ENCODE measurements at places on chromosomes 3 and 15.

DNA sequence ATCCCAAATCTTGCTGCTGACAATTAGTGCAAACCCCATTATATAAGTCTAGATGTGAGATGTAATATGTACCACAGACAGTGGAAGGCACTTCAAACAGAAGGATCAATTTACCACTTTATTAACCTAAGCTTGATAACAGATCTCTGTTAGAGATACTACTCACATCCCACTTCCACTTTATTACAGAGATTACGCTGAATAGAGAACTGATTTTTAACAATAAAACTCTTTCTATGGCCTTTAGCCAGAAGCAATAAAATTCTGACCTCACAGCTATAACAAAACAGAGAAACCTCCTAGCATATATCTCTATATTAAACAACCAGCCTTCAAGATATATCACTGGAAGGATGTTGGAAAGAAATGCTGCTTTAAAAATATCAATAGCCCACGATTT is 517.7 kb downstream of the MAGI1 start:
- no peak for DNase-seq

GRCh38 chr3:171753665-171754408 is 56.4 kb downstream of the PLD1 start:
- DNase-seq, result no peak

DNA sequence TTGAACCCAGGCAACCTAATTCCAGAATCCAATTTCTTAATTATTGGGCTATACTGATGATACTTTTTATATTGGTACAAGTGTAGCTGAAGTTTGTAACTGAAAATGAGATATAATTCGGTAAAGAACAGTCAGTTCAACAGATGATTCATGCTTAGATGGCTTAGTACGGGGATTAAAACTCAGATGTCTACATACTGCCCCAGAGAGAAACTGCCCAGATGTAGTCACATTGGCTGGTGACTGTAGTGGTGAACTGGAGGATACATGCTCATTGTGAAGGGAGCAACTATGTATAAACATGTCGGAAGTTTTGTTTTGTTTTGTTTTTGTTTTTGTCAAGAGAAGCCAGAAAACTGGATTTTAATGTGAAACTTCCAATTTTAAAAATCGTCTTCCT is 179.6 kb downstream of the ADAMTSL3 start:
- DNase-seq, result no peak

DNA sequence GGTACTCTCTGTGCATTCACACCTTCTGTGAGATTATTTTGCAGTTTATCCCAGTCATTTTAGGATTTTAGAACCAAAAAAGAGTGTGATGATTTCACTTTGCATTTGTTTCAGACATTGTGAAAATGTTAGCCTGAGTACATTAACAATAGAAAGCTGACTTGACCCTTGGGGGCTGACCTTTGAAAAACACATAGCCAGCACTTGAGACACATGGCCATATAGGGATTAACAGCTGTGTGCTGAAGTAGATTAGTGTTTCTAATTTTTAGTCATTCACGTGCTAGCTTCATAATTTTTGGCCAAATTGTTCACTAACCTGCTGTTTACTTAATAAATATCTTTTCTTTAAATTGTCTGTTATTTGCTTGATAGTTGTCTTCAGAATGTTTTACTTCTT is 3.5 kb downstream of the FEM1B start:
- DNase-seq, result no peak

DNA sequence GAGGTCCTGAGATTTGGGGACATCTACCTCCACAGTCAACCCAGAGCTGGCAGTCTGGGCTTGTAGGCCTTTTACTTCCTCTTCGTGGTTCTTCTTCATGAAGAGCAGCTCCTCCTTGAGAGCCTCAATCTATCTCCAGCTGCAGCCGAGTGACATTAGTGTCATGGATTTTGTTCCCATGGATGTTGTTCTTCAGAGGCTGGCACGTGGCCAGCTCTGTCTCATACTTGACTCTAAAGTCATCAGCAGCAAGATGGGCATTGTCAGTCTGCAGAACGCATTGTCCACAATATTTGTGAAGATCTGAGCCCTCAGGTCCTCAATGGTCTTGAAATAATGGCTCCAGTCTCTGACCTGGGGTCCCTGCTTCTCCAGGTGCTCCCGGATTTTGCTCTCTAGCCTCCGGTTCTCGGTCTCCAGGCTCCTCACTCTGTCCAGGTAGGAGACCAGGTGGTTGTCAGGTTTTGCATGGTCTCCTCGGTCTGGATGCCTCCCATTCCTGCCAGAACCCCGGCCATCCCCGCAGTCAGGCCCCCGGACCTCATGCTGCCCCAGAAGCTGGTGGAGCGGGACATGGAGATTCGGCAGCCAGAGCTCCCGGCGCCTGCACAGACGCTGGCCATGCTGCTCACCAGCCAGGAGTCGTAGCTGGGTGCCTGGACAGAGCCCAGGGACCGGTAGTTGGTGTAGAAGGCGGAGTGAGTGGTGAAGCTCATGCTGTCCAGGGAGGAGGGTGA is 3.4 kb upstream of the CCNL1 start:
- DNase-seq, result no peak

DNA sequence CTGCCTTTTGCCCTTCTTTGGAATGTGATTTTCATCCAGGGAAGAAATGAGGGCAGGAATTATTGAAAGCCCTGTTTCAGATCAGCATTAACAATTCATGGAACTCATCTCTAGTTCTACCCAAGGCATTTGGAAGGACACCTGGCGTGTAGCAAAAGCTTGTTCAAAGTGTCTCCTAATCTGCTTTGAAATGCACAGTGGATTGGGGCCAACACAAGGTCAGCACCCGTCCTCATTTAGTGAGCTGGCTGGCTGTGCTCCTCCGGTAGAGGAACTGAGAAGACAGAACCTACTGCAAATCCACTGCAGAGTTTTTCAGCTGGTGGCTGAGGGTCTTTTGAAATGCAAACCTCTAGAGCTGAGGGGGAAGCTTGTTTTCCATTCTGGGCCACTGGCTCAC is 141.6 kb upstream of the STT3B start:
- DNase-seq, result no peak

DNA sequence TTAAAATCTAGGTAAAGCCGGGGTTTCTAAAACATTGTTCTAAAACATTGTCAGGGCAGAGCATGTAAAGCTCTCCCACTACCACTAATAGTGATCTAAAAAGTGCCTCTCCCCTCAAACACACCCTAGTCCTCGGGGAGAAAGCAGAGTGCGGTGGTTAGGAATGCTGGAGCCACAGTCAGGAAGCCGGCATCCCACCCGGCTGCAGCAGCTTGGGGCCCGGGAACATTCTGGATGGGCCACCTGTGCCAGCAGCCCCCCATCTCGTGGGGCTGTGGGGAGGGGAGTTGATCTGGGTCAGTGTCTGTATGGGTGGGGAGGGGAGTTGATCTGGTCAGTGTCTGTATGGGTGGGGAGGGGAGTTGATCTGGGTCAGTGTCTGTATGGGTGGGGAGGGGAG is 176.9 kb downstream of the APBA2 start:
- no peak for DNase-seq
